ENCODE measurements at places on chromosomes 12 and 14. TPM values are rescaled to one million over a fixed set of nuclear protein-coding genes. Genes with fewer than 3 reads are reported as not detected.
A peak's percentile ranks its signal among the peaks of the same experiment; 100 is the strongest.

GRCh38 chr12:132079200-132079599 is 64.9 kb downstream of the DDX51 start:
- DNase-seq, result no peak
- H3K36me3 ChIP-seq, result peaks cover 34% of the 10 kb centered on the region
- H3K4me3 ChIP-seq, result no peak overlapping the region
- H3K27ac ChIP-seq, result no peak overlapping the region
- H3K27me3 ChIP-seq, result no peaks in the 10 kb centered on the region
- peaks cover 2% of the 10 kb centered on the region for H3K4me1 ChIP-seq

- H3K4me1 ChIP-seq, result no peaks in the 10 kb centered on the region
- H3K27me3 ChIP-seq, result no peaks in the 10 kb centered on the region
- no peak for DNase-seq
- H3K4me3 ChIP-seq, result no peak overlapping the region
- peaks cover 2% of the 10 kb centered on the region for H3K36me3 ChIP-seq
Observed at GRCh38 chr12:106886932-106887331, 68.8 kb upstream of the TMEM263 start.

DNA sequence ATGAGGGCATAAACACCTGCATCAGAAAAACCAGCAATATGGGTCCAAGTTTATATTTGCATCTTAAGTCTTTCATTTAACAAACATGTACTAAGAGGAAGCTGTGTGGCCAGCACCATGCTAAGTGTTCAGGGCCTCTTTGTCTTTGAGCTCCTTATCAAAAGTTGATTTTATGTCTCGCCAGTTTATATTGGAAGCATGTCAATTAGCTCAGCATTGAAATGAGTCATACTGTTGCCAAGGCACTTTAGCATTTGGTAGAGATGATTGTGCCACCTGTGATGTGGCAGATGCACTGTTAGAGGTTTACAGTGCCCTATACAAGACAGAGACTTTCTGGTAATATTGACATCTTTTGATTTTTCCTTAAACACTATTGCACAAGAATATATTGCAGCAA is 68.5 kb downstream of the BHLHE41 start:
- H3K36me3 ChIP-seq, result no peaks in the 10 kb centered on the region
- no peak for DNase-seq
- H3K27ac ChIP-seq, result no peak overlapping the region
- no peaks in the 10 kb centered on the region for H3K4me1 ChIP-seq

The MGST1 gene
- 414 TPM for total RNA-seq

- H3K27me3 ChIP-seq, result no peaks in the 10 kb centered on the region
- no peak overlapping the region for H3K4me3 ChIP-seq
Observed at GRCh38 chr14:75941030-75941429, 40.8 kb downstream of the TGFB3 start.

GRCh38 chr12:128018067-128018466 is 248.9 kb upstream of the TMEM132C start:
- H3K4me3 ChIP-seq, result no peak overlapping the region
- DNase-seq, result no peak
- H3K27me3 ChIP-seq, result no peaks in the 10 kb centered on the region
- no peak overlapping the region for H3K27ac ChIP-seq
- H3K4me1 ChIP-seq, result no peaks in the 10 kb centered on the region
- H3K36me3 ChIP-seq, result no peaks in the 10 kb centered on the region

DNA sequence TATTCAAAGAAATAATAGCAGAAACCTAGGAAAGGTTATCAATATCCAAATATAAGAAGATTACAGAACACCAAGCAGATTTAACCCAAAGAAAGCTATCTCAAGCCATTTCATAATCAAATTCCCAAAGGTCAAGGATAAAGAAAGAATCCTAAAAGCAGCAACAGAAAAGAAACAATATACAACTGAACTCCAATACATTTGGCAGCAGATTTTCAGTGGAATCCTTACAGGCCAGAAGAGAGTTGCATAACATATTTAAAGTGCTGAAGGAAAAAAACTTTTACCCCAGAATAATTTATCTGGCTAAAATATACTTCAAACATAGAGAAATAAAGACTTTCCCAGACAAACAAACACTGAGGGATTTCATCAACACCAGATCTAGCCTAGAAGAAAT is 54.3 kb downstream of the DENND5B start:
- peaks cover 4% of the 10 kb centered on the region for H3K4me1 ChIP-seq
- DNase-seq, result no peak
- no peak overlapping the region for H3K4me3 ChIP-seq
- H3K27me3 ChIP-seq, result no peaks in the 10 kb centered on the region
- H3K27ac ChIP-seq, result no peak overlapping the region
- H3K36me3 ChIP-seq, result no peaks in the 10 kb centered on the region

DNA sequence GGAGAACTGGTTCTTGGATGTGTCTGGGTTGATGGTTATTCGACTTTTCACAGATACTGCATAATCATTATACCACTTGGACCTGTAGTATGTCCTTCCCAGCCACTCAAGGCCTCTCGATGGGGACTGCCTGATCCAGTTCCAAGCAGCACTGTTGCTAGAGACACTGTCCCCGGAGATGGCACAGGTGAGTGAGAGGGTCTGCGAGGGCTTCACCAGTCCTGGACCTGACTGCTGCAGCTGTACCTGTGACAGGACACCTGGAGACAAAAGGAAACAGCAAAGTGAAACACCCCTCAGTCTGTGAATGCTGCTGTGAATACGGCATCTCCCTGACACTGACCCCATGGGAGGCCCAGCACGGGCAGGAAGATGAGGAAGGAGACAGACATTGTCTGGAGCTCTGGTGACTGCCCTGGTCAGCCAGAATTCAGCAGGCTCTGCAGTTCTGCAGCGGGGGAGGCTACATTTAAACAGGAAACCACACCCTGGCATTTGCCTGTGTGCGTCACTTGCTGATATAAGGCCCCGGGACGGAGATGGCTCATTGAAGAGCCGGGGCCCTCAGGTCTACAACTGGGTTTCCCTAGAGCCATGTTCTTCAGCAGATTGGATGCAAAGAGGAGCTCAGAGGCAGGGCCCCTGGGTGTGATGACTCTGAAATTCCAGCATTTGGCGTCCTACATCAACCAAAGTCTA is 413.6 kb downstream of the TMEM121 start:
- no peak for DNase-seq
- H3K27ac ChIP-seq, result no peak overlapping the region
- H3K4me1 ChIP-seq, result no peaks in the 10 kb centered on the region
- no peak overlapping the region for H3K4me3 ChIP-seq
- no peaks in the 10 kb centered on the region for H3K36me3 ChIP-seq

GRCh38 chr12:75694534-75695268 is 183.3 kb upstream of the KRR1 start:
- H3K4me1 ChIP-seq, result no peaks in the 10 kb centered on the region
- DNase-seq, result no peak
- H3K36me3 ChIP-seq, result no peaks in the 10 kb centered on the region
- no peak overlapping the region for H3K27ac ChIP-seq
- H3K4me3 ChIP-seq, result no peak overlapping the region

- no peaks in the 10 kb centered on the region for H3K4me1 ChIP-seq
- H3K36me3 ChIP-seq, result no peaks in the 10 kb centered on the region
- no peak overlapping the region for H3K4me3 ChIP-seq
- no peaks in the 10 kb centered on the region for H3K27me3 ChIP-seq
Observed at GRCh38 chr14:92590941-92591340, 77.4 kb downstream of the RIN3 start.

The DBX2 gene
- total RNA-seq, result not detected

DNA sequence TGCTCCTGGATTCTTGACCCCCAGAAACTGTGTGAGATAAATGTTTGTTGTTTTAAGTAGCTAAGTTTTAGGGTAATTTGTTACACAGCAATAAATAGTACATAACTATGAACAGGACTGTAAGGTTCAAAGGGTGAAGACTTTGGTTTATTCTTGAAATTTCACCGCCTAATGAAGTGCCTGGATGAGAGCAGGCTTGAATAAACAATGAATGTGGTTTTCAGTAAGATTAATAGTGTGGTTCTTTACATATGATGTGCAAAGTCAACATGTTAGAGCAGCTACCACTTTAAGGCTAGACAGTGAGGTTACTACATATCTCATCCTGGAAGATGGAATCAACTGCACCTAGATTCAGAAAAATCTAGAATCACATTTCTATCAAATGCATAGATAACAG is 145.2 kb upstream of the BTG1 start:
- H3K4me1 ChIP-seq, result no peaks in the 10 kb centered on the region
- no peak for DNase-seq
- no peak overlapping the region for H3K27ac ChIP-seq
- no peaks in the 10 kb centered on the region for H3K27me3 ChIP-seq

DNA sequence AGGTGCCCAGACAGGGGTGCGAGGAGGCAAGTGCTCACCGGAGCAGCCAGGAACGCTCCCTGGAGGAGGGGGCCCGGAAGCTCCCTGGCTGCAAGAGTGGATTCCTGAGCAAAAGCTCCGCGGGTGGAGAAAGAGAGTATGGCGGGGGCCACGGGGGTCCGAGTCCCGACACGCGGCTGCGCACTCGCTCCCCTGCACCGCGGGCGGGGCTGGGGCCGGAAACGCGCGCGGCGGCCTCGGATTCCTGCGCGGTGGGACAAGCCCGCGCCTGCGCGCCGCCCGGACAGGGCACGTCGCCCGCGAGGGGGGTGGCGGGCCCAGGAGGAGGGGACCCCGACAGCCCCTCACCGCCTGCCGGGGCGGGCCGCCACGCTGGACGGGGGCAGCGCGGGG is 27.8 kb upstream of the GPR132 start:
- H3K4me1 ChIP-seq, result peaks cover 15% of the 10 kb centered on the region
- H3K36me3 ChIP-seq, result no peaks in the 10 kb centered on the region
- DNase-seq, result peak; percentile 59
- peaks cover 24% of the 10 kb centered on the region for H3K27me3 ChIP-seq
- peak overlapping the region; percentile 23 for H3K4me3 ChIP-seq

GRCh38 chr12:130702966-130703732 is 12.9 kb downstream of the RIMBP2 start:
- H3K4me3 ChIP-seq, result no peak overlapping the region
- H3K27me3 ChIP-seq, result no peaks in the 10 kb centered on the region
- no peak overlapping the region for H3K27ac ChIP-seq
- DNase-seq, result peak; percentile 43
- H3K4me1 ChIP-seq, result peaks cover 9% of the 10 kb centered on the region

DNA sequence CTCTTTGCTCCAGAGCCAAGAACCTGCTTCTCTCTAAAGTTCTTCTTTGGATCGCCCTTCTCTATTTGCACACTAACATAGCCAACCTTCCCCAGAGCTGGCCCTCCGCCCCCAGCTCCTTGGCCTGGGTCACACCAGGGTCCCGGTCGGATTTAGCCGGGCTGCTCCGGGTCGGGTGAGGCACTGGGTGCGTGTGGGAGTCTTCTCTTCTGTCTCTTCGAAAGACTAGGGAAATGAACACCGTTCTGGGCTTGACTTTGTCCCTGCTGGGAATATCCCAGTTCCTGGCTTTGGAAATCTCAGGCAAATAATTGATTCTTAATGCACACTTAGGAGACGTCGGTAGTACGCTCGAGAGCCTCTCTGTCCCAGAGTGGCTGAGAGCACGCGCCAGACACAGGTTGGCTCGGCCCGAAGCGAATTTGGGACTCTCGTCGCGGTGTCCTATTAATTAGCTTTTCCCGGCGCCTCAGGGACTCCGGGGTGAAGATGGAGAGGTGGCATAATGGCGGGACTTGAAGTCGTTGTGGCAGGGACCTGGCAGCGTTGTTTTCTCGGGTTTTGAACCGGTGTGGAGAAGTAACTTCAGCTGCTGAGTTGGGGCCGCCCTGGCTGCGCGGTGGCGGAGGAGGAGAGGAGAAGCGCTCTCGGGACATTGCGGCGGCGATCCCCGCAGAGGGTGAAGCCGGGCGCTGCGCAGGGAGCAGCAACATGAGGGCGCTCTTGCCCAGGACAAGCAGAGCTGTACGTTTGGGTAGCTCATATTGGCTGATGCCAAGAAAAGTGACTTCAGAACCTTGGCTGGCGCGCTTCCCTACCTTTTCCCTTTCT is 7.5 kb downstream of the FOXG1 start:
- H3K4me3 ChIP-seq, result peak overlapping the region; percentile 37
- no peaks in the 10 kb centered on the region for H3K36me3 ChIP-seq
- H3K4me1 ChIP-seq, result no peaks in the 10 kb centered on the region
- peaks cover 48% of the 10 kb centered on the region for H3K27me3 ChIP-seq

GRCh38 chr14:56992332-56992820 is 182.1 kb upstream of the OTX2 start:
- peaks cover 4% of the 10 kb centered on the region for H3K4me1 ChIP-seq
- H3K27ac ChIP-seq, result no peak overlapping the region
- no peak for DNase-seq
- H3K36me3 ChIP-seq, result 0 out of 2 replicates have a peak, but pooled peaks cover 4% of the 10 kb centered on the region

GRCh38 chr12:131755305-131756113 is 44.6 kb downstream of the SFSWAP start:
- H3K27ac ChIP-seq, result no peak overlapping the region
- H3K4me1 ChIP-seq, result peaks cover 12% of the 10 kb centered on the region
- DNase-seq, result no peak
- H3K36me3 ChIP-seq, result peaks cover 48% of the 10 kb centered on the region
- no peaks in the 10 kb centered on the region for H3K27me3 ChIP-seq

- DNase-seq, result no peak
- H3K36me3 ChIP-seq, result no peaks in the 10 kb centered on the region
- H3K27ac ChIP-seq, result no peak overlapping the region
- no peaks in the 10 kb centered on the region for H3K27me3 ChIP-seq
- no peak overlapping the region for H3K4me3 ChIP-seq
Observed at GRCh38 chr12:77818351-77818750, 12.3 kb upstream of the NAV3 start.

- no peak overlapping the region for H3K27ac ChIP-seq
- no peak overlapping the region for H3K4me3 ChIP-seq
- H3K36me3 ChIP-seq, result no peaks in the 10 kb centered on the region
Observed at GRCh38 chr14:29062466-29062865, 295.9 kb downstream of the FOXG1 start.

GRCh38 chr12:122984612-122985337 is 4.3 kb downstream of the ARL6IP4 start:
- H3K4me3 ChIP-seq, result no peak overlapping the region
- no peaks in the 10 kb centered on the region for H3K27me3 ChIP-seq
- H3K27ac ChIP-seq, result no peak overlapping the region

DNA sequence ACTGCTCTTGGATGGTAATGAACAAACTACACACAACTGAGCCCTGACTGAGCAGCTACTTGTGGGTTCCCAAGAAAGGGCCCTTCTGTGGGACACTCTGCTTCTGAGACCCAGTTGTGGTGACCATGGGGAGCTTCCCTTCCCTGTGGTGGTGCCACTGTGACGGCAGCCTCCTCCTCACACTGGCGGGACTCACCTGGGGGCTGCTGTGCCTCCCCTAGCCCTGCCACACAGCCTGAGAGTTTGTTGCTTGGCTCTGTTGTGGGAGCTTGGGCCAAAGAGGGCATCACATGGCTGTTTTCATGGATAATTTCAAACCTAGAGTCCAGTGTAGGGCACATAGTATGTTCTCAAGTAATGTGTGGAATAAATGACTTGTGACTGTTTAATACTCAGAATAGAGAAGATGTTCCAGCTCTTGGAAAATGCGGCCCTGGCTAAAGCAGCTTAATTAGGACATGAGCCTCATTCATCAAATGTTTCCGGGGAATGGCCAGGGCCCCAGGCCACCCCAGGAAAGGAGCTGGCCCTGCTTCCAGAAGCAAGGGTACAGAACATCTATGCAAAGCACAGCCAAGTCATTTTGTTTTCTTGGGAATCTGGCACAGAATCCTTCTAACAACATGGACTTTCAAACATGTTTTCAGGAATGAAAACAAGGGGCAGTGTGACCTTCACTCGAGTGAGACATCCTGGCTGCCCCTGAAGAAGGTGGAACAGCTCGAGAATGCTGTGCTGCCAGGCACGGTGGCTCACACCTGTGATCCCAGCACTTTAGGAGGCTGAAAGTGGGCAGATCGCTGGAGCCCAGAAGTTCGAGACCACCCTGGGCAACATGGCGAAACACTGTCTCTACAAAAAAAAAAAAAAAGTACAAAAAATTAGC is 21.2 kb downstream of the ZFYVE21 start:
- no peaks in the 10 kb centered on the region for H3K27me3 ChIP-seq
- no peak for DNase-seq
- no peak overlapping the region for H3K4me3 ChIP-seq
- no peak overlapping the region for H3K27ac ChIP-seq
- peaks cover 1% of the 10 kb centered on the region for H3K4me1 ChIP-seq

The MBD6 gene
- total RNA-seq, result 32.7 TPM
